Activated CD4-positive, alpha-beta T cell treated with anti-CD3 and anti-CD28 coated beads, Interleukin-2, amount 50 U/mL, for 1 hour (primary cell): ENCODE measurements at places on chromosomes 3 and 15.

DNA sequence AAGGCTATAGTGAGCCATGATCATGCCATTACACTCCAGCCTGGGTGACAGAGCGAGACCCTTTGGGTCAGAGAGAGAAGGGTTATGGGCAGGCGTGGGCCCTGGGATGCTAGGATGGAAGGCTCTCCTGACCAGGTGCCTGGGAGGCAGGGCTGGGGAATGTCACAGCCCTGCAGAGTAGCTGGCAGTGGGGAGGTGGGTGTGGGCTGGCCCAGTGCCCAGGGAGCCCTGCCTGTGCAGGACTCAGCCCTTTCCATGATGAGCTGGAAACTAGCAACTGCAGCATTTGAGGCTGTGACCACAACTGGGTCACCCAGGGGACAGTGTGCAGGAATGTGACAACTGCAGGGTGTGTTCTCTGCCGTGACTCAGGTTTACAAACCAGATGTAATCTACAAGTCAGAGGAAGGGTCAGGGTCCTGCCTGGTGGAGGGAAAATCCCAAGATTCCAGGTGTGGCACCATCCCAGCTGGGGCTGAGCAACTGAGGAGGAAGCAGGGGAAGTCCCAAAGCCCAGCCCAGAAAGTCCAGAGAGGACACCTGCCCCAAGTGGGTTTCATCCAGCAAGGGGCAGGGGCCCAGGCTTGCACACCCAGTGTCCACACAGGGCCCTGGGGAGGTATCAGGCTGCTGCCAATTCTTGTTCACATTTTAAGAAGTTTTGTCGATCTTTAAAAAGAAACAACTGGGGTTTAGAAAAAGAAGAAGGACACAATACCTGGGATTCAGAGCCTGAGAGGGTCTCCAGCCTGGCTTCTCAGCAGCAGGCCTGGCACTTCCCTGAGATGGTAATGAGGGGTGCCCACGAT, 45.5 kb downstream of the SLC28A1 start:
- DNase-seq: no peak

- DNase-seq: no peak
Measured at GRCh38 chr3:13524979-13525669, 23.8 kb upstream of the FBLN2 start.

- DNase-seq: no peak
Measured at GRCh38 chr3:188197388-188197847, 43.5 kb downstream of the LPP start.

DNA sequence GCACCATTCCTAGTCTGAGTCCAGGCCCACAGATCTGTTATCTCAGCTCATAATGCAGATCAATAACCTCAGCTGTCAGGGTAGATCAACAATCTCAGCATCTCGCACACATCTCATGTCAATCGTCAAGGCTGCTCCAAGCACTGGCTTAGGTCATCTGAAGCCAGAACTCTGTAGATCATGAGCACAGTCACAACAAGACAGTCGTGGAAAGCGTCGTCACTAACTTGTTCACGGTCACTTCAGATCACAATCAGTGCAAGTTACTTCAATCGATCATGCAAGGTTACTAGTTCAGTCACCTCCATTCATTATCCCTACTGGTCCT, 71.8 kb downstream of the RBPMS2 start:
- no peak for DNase-seq

DNA sequence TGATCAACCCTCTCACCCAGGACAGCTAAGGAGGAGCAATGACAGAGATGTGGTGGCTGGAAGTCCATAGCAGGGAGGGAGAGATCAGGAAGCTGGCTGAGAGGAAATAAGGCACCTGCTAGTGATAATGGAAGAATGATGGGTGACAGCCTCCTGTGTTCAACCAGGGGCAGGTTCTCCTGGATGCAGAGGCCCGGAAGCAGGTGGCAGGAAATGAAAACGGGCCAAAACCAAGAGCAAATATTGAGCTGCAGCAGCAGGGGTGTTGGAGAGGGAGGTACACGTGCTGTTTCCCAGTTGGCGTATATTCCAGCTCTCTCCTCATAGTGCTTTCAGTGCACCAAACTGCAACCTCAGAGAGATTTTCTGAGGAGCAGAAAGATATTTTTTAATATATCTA, 213.4 kb upstream of the TBL1XR1 start:
- no peak for DNase-seq

GRCh38 chr3:111761309-111761795, 97.7 kb upstream of the PHLDB2 start:
- DNase-seq: no peak

- DNase-seq: no peak
Measured at GRCh38 chr15:36877796-36878683, 222.3 kb downstream of the MEIS2 start.

DNA sequence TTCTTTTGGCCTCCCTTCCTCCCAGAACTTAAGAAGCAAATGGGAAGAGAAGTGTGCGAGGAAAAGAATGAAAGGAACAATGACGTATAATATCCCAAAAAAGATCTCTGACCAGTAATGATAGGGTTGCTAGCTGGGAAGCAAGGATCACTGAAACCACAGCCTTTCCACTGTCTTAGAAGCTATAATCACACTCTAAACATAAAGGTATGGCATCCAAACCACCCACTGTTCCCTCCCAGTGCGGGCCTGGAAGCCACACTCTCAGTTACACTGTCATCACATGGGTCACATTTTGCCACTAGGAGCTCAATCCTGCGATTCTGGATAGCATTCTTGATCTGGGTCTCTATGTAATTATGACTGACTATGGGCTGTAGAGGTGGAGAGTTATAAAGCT, 131.6 kb upstream of the HACD2 start:
- DNase-seq: no peak

- DNase-seq: no peak
Measured at GRCh38 chr3:10306156-10306555, 13.4 kb upstream of the GHRL start.

GRCh38 chr3:111590143-111590491, 5.0 kb downstream of the ZBED2 start:
- no peak for DNase-seq

DNA sequence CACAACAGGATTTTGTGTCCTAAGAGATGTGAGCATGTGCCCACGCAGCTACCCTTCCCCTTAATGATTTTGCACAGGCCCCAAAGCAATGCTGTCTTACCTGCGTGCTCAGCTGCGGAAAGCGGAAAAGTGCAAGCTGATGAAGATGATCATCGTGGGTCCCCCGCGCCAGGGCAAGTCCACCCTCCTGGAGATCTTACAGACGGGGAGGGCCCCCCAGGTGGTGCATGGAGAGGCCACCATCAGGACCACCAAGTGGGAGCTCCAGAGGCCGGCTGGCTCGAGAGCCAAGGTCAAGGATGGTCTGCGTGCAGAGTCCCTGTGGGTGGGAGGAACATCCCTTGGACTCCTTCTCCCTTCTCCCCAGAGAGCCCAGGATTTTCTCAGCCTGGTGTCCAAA, 103.1 kb downstream of the LRRK1 start:
- DNase-seq: no peak
